Endothelial cell of umbilical vein (primary cell): ENCODE measurements at places on chromosomes 7 and 10. TPM values are rescaled to one million over a fixed set of nuclear protein-coding genes. Genes with fewer than 3 reads are reported as not detected.

- H3K4me3 ChIP-seq = no peak overlapping the region
- no peak overlapping the region for H3K27ac ChIP-seq
- DNase-seq = peak; percentile 44
- peaks cover 3% of the 10 kb centered on the region for H3K36me3 ChIP-seq
- no peaks in the 10 kb centered on the region for H3K4me1 ChIP-seq
These were observed 163.6 kb downstream of the PIP4K2A start for GRCh38 chr10:22550732-22551131.

DNA sequence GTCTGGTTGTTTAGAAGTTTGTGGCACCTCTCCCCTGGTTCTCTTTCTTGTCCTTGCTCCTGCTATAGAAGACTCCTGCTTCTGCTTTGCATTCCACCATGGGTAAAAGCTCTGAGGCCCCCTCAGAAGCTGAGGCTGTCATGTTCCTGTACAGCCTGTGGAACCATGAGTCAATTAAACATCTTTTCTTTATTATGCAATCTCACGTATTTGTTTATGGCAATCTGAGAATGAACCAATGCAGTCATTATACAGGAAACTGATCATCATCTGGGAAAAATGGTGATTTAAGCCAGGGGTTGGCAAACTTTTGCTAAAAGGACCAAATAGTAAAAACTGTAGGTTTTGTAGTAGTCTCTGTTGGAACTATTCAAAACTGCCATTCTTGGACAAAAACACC is 175.4 kb downstream of the CSTF2T start:
- no peaks in the 10 kb centered on the region for H3K4me1 ChIP-seq
- no peak overlapping the region for H3K27ac ChIP-seq
- no peaks in the 10 kb centered on the region for H3K36me3 ChIP-seq
- DNase-seq = no peak

The ASIC3 gene
- total RNA-seq = 0.69 and 1.4 TPM in 2 replicates

DNA sequence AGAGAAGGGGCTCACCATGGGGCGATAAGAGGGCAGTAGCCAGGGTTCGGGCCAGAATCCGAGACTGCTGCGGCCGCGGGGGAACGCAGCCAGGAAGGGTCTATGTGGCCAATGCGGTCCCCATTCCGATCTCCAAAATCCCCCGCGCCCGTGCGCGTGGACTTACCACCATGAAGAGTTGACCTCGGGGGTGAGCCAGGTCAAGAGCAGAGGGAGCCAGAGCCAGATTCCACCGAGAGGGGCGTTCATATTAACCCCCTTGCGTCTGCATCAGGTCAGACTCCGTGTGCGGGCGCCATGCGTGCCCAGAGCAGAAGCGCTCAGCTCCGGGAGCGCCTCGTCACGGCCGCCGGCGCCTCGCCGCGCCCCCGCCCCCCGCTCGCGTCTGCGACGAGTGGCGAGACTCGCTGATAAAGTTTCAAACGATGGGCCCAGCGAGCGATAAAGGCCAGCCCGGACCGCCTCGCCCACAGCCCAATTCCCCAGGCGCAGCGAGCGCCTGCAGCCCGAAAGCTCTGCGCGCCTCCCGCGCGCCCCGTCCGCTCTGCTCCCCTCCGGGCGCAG is at the start of gene WNT2:
WNT2 (minus strand) TSS at position 318 of the 564 bp plus-strand sequence; CDS start at position 249, 69 bp downstream.
- peaks cover 15% of the 10 kb centered on the region for H3K4me1 ChIP-seq
- H3K36me3 ChIP-seq = no peaks in the 10 kb centered on the region
- no peak within 1 kb of the TSS for H3K27ac ChIP-seq
- peaks cover 60% of the 10 kb centered on the region for H3K27me3 ChIP-seq

DNA sequence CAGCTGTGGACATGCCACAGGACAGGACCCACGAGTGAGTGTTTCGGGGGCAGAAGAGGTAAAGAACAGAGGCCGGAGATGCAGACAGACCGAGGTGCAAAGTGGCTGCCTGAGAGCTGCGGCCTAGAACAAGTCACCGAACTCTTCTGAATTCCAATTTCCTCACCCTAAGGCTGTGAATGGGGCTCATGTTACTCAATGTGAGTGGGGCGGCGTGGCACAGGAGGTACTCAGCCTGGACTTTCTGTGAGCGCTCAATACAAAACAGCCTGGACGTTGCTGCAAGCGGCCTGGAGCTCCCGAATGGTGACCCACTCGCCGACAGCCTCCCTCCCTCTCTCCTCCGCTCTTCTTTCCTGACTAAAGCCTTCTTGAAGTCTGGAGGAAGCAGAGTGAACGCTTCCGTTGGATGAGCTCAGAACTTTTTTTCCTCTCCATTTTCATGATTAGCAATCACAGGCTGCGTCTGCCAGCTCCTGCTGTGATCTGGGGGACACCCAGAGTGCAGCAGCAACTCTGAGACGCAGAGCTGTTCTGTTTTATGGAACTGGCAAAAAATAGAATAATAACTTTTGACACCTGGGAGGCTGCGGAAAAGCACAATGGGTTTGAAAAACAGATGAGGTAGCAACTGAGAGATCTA is 108.5 kb downstream of the PTPRN2 start:
- H3K36me3 ChIP-seq = no peaks in the 10 kb centered on the region
- no peak for DNase-seq
- H3K4me1 ChIP-seq = no peaks in the 10 kb centered on the region
- H3K27me3 ChIP-seq = no peaks in the 10 kb centered on the region
